ENCODE measurements at places on chromosomes 5 and 9. TPM values are rescaled to one million over a fixed set of nuclear protein-coding genes. Genes with fewer than 3 reads are reported as not detected.

The ZDHHC11B gene
- total RNA-seq: 3.8 TPM

The DDX4 gene
- not detected for total RNA-seq

The CDKN2A gene
- total RNA-seq: 89.7 TPM

The PCDHGC3 gene
- 1.2 TPM for total RNA-seq

The TLX3 gene
- total RNA-seq: 4.6 TPM

The LRRC70 gene
- total RNA-seq: 0.37 TPM

The CARTPT gene
- not detected for total RNA-seq

The KIF12 gene
- 6.4 TPM for total RNA-seq

The PLPPR1 gene
- not detected for total RNA-seq

The GFRA3 gene
- total RNA-seq: not detected

The STING1 gene
- total RNA-seq: 17.7 TPM

The ERBIN gene
- 57.4 TPM for total RNA-seq

The CNTRL gene
- 13.4 TPM for total RNA-seq

The FOXD4L4 gene
- 0.52 TPM for total RNA-seq

The F12 gene
- total RNA-seq: 30.0 TPM

The TAF11L11 gene
- total RNA-seq: not detected

The PDZD2 gene
- 0.37 TPM for total RNA-seq
